ENCODE measurements at places on chromosomes 16 and 17.

DNA sequence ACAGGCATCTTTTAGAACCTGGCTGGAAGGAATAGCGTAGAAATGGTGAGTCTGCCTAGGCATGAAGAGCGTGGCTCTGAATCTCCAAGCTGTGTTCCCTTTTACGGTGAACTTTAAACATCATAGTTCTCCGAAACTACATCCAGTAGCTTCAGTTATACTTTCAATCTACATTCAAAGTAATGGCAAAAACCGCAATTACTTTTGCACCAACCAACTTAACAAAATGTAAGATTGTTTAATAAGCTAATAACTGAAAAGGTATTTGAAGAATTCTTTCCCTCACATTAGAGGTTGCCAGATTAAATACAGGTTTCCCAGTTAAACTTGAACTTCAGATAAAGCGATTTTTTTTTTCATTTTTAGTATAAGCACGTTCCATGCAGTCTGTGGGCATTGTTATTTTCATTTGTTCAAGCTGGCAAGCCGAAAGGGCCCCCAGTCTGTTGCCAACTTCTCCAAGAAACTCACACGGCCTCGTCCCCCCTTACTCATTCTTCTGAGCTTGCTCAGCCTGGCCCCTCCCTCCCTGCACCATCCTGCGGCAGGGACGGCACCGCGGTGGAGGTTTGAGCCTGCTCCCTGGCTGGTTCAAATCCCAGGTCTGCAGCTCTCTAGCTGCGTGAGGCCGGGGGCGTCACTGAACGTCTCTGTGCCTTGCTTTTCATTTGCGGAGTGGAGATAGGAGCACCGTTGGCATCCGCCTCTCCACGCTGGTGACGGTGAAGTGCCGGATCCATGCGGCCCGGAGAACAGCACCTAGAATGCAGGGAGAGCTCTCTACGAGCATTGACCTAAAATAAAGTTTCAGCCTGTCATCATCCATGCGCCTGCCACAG lies 3.5 kb upstream of the MTHFSD start:
- no peak for DNase-seq

DNA sequence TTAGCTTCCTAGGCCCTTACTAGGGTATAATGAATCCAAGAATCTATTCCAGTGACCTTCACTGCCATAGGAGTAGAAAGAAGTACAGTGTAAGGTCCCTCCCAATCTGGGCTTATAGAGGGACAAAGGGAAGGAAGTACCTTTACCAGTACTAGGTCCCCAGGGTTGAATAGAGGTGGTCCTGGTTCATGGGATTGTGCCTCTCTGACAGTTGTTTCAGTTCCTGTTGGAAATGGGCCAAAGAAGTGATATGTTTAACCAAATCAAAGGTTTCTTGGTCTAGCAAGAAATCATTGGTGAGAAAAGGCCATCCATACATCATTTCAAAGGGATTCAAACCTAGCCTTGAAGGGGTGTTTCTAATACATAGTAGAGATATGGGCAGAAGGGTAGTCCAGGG lies 16.0 kb upstream of the ZNHIT3 start:
- no peak for DNase-seq

GRCh38 chr16:4790261-4790660 lies 2.1 kb upstream of the SEPTIN12 start:
- DNase-seq: no peak

DNA sequence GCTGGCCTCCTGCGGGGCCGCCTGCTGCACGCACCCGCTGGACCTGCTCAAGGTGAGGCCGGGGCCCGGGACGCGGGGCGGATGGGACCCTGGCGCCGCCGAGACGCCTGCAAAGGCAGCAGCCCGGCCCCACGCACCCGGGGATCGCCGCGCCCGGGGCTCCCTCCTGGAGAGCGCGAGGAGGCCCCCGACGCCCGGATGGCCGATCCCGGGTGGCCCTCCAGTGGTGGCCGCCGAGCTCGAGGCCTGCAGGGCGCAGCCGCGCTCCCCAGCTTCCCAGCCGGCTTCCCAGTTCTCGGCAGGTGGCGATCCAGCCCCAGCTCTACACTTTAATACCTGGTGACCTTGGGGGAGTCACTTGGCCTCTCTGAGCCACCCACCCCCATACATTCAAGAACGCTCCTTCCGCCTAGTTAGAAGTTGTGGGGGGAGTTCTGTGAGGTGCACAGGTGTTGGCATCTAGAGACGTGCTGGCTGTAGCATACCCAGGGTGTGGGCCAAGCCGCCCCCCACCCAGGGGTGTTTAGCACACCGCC lies 452 bp downstream of the SLC25A10 start:
- no peak for DNase-seq

DNA sequence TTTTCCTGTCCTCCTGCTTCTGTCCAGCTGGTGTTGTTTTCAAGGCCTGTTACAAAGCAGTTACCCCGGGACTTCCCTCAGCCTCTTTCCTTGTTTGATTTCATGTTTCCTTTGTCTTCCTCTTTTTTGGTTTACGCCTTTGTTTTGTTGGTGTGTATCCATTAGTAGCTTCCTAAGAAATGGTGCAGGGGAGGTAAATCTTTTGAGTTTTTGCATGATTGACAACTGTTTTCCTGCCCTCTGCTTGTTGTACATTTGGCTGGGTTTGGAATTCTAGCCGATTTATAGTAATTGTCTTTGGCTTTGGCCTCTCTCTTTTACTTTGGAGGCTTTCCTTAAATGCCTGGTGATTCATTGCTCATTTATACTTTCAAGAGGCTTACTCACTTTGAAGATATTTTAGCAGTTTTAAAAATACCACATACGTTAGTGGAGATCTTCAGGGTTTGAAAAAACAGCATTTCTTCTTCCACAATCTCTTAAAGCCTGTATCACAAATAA lies 32.8 kb downstream of the DNAH2 start:
- no peak for DNase-seq

DNA sequence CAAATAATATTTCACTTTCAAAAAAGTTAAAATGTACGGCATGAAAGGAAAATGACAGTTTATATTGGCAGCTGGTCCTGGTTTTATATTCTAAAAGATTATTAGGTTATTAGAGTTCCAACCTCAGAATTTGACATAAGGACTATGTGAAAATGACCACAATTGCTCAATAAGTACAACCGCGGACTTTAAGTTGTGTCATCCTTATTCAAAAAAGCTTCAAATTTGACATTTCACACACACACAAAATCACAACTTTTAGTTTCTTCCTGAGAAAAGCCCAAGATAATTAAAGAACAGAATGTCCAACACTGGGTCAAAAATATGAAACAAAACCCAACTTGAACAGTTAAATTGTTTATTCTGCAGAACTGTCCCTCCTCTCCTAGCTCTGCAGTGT lies 133.2 kb upstream of the AXIN2 start:
- DNase-seq: no peak

GRCh38 chr17:53492532-53492931 lies 330.2 kb upstream of the KIF2B start:
- DNase-seq: no peak

DNA sequence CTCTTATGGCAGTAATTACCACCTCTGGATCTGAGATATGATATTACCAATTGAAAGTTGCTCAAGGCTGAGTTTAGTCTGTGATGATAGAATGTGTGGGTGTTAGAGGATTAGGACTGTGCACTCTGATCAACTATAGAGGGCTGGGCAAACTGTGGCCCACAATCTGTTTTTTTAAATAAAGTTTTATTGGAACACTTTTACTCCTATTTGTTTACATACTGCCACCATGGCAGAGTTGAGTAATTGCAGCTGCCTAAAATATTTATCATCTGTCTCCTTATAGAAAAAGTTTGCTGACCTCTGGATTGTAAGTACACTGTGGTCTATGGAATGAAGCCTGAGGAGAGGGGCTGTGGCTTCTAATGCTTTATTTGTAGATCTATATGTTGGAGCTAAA lies 71.5 kb upstream of the N4BP1 start:
- DNase-seq: no peak

GRCh38 chr16:1929578-1930337 lies 11.5 kb upstream of the HS3ST6 start:
- DNase-seq: peak; percentile 95

GRCh38 chr16:69924777-69925191 lies 26.4 kb upstream of the CLEC18A start:
- no peak for DNase-seq

DNA sequence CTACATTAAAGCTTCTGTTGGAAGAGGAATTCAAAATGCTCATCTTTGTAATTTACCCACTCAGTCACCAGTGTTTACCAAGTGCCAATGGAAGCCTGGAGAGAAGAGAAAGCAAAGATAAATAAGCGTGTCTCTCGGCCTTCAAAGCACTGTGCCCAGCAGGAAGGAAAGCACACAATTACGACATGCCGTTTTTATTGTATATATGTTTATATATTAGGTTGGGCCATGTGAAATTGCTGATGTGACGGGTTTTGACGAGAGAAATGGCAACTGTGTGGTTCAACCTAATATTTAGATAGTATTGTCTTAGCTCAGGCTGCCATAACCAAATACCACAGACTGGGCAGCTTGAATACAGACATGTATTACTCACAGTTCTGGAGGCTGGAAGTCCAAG lies 79.3 kb upstream of the HSBP1 start:
- DNase-seq: no peak

DNA sequence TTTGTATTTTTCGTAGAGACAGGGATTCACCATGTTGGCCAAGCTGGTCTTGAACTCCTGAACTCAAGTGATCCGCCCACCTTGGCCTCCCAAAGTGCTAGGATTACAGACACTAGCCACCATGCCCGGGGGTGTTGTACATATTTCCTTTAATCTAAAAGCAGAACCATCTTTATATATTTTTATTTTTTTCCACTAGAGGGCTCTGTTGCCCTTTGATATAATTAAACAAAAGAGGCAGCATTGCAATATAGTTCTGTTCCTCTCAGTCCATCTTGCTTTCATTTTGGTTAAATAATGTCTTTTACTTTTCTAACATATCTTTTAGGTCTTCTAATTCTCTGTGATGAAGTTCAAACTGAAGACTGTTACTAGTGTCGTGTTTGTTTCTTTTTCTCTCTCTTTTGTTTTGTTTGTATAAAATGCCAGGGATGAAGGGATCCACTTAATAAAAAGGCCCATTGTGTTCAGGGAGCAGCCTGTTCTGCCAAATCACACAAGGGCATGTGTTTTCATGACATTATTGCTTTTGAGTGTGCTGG lies 23.4 kb downstream of the WWOX start:
- peak; percentile 49 for DNase-seq
